Tibial nerve (tissue), 4 donors: ENCODE measurements at places on chromosomes 4 and X.

DNA sequence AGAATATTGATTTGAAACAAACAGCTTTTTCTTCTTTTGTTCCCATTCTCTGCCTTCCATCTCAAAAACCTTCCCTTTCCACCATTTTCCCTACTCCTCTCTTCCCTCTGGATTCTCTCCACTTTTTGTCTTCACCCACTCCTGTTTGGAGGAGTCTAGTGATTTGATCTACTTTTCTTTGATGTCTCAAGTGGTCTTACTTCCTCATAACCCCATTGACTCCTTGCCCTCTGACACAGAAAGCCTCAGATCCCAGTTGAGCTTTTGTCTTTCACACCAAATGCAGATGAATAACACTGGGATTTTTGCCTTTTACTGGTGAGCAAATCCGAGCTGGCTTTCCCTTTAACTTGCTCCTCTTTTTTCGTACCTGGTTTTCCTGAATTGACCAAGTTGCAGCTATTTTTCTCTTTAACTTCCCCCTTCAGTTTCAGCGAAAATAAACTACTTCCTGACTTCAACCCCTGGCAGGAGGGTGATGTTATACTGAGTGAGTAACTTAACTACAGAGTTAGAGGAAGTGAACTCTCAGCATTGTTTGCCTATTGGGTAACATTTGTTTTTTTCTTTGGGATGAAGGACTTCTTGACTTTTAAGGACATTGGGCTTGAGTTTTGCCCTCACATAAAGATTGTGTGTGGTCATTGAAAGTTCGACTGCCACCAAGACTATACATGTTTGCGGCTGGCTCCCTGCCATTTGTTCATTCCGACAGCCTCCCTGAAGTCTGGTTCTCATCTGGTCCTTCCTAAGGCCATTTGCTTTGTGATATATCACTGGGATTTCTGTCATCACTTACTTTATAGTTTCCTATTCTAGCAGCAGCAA, 392.8 kb upstream of the NR3C2 start:
- no peak overlapping the region for H3K27ac ChIP-seq
- H3K4me1 ChIP-seq = no peaks in the 10 kb centered on the region
- DNase-seq = no peak
- no peak overlapping the region for H3K4me3 ChIP-seq

- no peaks in the 10 kb centered on the region for H3K36me3 ChIP-seq
- H3K4me1 ChIP-seq = peaks cover 43% of the 10 kb centered on the region
- DNase-seq = no peak
- H3K27me3 ChIP-seq = no peaks in the 10 kb centered on the region
- no peak overlapping the region for H3K27ac ChIP-seq
- no peak overlapping the region for H3K4me3 ChIP-seq
Observed at GRCh38 chr4:6277935-6278800, 8.5 kb downstream of the WFS1 start.

DNA sequence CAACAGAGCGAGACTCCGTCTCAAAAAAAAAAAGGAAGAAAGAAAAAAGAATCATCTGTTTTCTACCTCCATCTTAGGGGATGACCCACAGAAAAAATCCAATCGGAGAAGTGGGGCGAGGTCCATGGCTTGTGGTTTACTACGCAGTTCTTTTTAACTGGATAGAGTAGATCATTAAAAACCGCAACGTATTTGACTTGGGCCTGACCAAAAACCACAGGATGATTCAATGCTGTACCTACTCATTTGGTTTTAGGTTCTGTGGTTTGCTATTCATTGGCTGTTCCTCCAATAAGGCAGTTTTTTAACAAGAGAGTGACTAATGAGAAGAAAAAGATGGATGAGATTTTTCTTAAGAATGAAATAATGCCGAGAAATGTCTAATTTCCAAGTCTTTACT, 83.7 kb downstream of the FREM3 start:
- no peak for DNase-seq
- H3K27me3 ChIP-seq = no peaks in the 10 kb centered on the region
- H3K4me3 ChIP-seq = no peak overlapping the region
- no peak overlapping the region for H3K27ac ChIP-seq

- DNase-seq = no peak
- no peaks in the 10 kb centered on the region for H3K4me1 ChIP-seq
- H3K27ac ChIP-seq = no peak overlapping the region
- no peaks in the 10 kb centered on the region for H3K36me3 ChIP-seq
Observed at GRCh38 chr4:81921751-81922159, 450.0 kb upstream of the RASGEF1B start.

GRCh38 chr4:65861993-65862392, 191.7 kb upstream of the EPHA5 start:
- no peaks in the 10 kb centered on the region for H3K27me3 ChIP-seq
- H3K4me3 ChIP-seq = no peak overlapping the region
- no peaks in the 10 kb centered on the region for H3K36me3 ChIP-seq
- no peak overlapping the region for H3K27ac ChIP-seq

DNA sequence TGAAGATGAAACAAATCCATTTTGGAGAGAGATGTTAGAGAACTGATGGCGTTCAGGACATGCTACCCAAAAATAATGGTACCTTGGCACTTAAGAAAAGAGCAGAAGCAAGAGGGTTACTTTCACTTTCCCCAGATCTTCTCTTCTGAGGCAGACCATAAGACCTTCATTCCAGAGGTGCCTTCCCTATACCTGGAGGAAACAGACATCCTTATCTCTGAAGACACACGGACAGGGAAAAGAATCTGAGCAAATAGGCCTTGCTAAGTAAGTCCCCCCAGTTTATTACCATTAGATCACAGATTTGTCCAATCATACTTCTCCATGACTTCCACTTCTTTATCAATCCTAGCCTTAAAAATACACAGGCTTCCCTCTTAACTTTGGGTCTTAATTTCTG, 2.0 kb upstream of the FGF2 start:
- DNase-seq = no peak
- no peaks in the 10 kb centered on the region for H3K27me3 ChIP-seq
- H3K27ac ChIP-seq = no peak overlapping the region
- no peaks in the 10 kb centered on the region for H3K4me1 ChIP-seq
- H3K4me3 ChIP-seq = no peak overlapping the region
